ENCODE measurements at places on chromosomes 5 and 9.

DNA sequence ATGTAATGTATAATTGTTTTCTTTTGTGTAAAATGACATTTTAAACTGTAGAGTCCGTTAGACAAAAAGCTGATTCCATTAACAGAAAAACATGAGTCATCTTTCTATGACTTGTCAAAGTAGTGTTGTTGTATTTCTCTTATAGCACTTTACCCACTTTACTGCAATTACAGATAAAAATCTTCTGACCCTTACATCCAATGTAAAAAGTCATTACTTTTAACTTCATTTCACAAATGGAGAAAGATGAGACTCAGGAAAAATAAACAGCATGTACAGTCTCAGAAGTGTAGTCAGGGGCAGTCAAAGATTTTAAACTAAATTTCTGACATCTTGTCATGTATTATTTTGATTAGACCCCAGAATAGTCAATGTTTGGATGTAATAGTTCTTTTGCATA lies 146.6 kb downstream of the CTNND2 start:
- DNase-seq: no peak

- no peak for DNase-seq
These were observed 44.3 kb upstream of the ZBED3 start for GRCh38 chr5:77131361-77131760.

DNA sequence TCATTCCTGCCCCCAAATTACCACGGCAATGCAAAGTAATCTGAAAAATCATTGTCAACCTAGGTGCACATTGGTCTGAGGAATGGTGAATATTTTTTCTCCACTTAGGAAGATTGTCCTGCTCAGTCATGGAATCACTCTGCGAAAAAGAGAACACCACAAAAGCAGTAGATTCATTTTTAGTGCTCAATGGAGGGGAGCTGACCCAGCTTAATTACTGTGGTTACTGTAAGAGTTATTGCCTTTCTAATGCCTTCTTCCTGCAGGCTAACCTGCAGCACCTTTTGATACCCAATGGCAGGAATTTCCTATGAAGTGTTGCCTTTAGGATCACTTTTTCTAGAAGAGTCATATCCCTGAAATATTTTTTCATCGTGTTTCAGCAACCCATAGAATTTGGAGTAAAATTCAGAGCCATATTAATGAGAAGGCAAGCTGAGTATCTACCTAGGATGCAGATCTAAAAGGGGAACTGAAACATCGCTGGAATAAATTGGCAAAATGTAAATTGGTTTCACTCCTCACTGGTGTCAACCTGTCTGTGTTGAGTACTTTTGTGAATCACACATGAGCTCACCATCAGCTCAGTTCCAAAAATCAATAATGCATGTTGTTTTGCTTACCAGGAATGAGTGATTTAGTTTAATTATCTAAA lies 464.5 kb downstream of the CSNK1G3 start:
- no peak for DNase-seq

- no peak for DNase-seq
These were observed 5.7 kb downstream of the CCDC69 start for GRCh38 chr5:151218177-151218576.

- DNase-seq: no peak
These were observed 87.4 kb downstream of the SGCD start for GRCh38 chr5:156414391-156414790.

DNA sequence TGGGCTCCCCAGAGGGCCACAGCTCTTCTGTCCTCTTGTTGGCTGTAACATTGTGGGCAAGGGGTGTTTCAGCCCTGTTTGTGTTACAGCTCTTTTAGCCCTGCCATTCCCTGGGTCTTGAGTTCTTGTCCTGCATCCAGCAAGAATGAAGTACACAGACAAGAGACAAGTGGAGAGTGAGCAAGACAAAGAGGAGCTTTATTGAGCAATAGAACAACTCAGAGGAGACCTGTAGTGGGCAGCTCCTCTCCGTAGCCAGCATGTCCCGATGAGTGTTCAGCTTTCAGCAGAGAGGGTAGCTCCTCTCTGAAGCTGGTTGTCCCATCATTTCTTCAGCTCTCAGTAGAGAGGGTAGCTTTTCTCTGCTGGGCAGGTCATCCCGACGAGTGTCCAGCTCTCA lies 22.9 kb downstream of the JMY start:
- DNase-seq: no peak

GRCh38 chr5:60948738-60949137 lies 3.7 kb downstream of the NDUFAF2 start:
- no peak for DNase-seq

DNA sequence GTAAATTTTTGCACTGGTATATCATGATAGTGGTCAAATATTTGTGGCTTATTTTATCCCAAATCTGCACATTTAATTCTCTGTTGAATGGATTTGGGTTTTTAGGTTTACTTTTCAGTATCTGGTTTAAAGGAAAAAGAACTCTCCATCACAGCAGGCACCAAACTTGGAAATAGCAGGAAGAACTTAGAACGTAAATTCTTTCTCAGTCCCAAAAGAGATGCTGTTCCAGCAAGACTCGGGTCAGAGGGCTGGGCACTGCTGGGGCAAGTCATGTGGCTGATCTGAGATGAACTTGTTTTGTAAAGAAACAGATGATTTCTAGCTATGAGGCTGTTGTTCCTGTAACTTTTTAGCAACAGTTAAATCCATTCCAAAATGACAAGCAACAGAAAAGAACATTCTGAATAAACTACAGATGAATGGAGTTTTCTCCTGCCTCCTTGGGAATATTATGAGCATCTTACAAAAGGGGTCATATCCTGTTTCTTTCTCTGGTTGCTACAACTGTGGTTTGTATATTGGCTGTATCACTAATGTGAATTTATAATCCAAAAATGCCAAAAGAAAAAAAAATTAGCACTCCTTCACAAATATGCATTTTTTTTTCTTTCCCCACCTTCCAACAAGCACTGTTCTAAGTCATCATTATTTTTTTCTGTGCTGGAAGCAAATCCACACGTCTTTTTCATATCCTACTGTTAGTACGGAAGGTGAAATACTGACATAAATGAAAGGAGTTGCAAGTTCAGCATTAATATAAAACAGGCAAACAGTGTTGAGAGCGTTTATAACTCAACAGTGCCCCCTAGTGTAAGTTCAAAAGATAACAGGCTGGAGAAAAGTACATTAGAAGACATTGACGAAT lies 31.1 kb downstream of the OR2K2 start:
- DNase-seq: no peak

- no peak for DNase-seq
These were observed 16.7 kb downstream of the COL15A1 start for GRCh38 chr9:98960409-98960808.

GRCh38 chr5:30879887-30880286 lies 313.6 kb upstream of the CDH6 start:
- DNase-seq: no peak

- no peak for DNase-seq
These were observed 2051.0 kb downstream of the EFNA5 start for GRCh38 chr5:105619725-105620124.

DNA sequence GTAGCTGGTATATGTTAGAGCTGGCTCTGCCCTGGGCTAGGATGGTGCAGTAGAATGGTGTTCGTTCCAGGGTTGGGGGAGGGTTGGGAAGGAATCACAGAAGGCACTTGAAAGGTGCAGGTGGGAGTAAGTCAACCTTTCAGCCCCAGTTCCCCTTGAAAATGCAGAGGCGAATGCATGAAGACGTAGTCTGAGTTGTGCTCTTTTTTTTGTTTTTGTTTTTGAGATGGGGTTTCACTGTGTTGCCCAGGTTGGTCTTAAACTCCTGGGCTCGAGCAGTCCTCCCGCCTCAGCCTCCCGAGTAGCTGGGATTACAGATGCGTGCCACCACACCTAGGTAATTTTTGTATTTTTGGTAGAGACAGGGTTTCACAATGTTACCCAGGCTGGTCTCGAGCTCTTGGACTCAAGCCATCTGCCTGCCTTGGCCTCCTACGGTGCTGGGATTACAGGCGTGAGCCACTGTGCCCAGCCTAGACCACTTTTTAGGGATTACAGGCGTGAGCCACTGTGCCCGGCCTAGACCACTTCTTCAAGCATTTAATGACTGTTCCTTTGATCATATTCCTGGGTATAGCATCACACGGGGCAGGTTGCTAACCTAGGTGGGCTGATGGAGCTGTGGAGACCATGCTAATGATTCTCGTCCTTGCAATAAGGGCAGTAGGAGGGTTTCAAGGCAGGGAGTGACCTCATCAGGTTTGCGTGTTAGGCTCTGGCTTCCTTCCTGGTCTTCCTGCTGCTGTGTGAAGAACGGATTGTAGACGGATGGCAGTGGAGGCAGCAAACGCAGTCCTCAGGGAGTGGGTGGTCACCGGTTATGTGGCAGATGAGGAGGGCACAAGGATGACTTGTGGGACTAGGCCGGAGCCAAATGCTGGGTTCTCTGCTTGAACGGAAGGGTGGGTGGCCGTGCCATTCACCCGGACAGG lies 13.7 kb downstream of the EHMT1 start:
- DNase-seq: no peak

GRCh38 chr9:115969096-115969495 lies 184.5 kb upstream of the PAPPA start:
- DNase-seq: no peak

- no peak for DNase-seq
These were observed 74.2 kb downstream of the ST8SIA4 start for GRCh38 chr5:100828898-100829356.

- no peak for DNase-seq
These were observed 88.7 kb upstream of the CDH6 start for GRCh38 chr5:31104775-31105174.

- DNase-seq: no peak
These were observed 10.5 kb upstream of the NR4A3 start for GRCh38 chr9:99811172-99811571.

GRCh38 chr5:33649549-33650482 lies 209.1 kb downstream of the TARS1 start:
- no peak for DNase-seq

DNA sequence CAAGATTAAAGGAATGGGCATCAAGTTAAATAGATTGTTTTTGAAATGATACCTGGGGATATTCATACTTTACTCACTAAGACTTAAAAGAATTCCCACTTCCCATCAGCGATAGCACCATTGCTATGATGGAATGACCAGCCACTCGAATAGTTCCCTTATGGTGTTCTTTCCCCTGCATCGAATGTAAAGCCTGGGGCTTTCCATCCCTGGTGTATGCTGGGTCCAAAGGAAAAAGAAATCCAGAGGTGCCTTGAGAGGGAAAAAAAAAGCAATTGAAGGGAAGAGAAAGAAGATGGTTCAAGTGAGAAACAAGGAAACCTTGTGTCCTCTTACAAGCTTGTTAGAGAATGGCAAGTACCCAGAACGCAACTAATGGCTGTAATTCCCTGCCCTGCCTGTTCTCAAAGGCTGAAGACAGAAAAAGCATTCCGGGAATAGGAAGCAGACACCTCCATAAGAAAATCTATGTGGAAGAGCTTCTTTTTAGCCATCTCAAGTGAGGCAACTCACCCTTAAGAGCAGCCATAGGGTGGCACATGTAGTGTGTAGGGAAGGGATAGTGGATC lies 351.1 kb upstream of the DAB2 start:
- no peak for DNase-seq

DNA sequence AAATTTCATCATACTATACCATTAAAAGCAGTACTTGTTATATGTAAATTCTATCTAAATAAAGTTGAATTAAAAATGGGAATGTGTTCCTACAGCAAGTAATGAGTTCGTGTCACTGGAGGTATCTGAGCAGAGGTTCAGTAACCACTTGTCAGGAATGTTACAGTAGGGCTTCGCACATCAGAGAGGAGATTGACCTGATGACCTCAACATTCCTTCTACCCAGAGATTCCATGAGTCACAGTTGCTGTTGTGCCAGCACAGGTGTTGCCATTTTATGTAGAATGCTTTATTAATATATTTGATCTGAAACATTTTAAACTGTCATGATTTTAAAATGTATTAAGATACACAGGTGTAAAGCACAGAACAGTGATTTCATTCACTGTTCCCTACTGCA lies 60.3 kb downstream of the STX17 start:
- no peak for DNase-seq

DNA sequence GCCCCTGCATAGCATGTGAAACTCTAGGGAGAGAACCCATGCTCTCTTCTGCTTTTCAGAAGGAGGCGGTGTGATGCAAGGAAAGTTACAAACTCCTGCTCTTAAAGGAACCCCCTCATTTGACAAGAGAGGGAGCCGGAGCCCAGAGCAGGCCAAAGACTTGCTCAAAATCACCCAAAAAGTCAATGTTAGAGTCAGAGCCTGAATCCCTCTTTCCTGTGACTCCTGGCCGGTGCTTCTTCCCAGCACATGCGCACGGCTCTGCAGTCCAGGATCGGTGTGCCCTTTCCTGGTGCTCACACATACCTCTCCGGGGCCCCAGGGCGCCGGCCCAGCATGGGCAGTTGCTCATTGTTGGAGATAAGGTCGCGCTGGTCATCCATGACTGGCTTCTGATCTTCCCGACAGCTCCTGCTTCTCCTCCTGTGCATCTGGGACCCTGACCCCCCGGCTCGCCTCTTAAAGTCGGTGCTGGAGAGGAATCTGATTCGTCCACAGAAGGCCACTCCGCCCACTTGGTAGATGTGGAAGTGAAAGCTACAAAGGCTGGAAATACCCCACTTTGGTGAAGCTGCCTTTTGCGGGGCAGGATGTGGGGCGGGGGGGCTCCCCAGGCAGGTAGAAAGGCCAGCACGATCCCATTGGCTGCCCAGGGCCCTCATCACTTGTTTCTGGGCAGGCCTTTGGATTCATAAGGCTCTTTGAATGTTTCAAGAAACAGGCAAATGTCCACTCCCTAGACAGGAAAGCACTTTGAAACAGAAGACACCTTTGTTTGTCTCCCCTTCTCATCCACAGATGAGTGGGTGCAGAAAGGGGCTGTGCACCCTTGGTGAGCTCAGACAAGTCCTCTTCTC lies at the start of gene CD74:
Gene CD74, minus strand, starts transcription at position 592 of the 857 bp plus-strand sequence. Its CDS starts 161 bp downstream, at position 431.
- DNase-seq: peak; percentile 85

DNA sequence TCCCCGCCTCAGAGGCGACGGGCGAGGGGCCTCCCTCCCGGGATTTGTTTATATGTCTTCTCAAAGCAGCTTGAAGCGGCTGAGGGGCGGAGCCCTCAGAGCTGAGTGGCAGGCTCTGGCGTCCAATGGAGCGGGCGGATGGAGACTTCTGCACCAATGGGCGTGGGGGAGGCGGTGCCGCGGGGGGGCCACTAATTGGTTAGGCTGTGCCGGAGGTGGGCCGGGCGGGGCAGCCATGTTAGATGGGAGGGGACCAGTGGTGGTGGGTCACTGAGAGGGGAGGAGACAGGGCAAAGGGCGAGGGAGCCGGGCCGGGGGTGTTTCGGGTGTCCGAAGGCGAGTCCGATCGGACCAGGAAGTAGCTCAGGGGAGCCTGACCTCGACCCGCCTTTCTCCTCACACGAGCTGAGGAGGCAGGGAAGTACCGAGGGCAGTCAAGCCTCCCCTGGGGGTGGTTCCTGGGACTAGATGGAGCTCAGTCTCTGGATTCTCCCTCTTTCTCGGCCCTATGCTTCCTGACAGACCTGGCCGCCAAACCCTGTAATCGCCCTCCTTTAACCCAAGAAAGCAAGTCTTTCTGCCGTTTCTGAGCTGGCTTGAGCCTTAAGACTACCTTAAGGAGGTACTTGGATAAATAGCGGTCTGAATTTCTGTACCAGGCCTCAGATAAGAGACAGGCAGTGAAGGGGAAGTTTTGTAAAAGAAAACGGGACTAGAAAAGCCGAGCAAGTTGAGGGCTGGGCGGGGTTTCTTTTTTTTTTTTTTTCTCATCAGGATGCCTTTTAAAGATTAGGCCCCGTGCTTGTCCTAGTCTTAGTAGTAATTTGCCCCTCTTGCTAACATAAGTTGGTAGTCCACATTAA lies 1.1 kb downstream of the CREBRF start:
- DNase-seq: peak; percentile 93

- no peak for DNase-seq
These were observed 222.3 kb downstream of the DMRT2 start for GRCh38 chr9:1272488-1272887.
